Ovary (tissue), 10 donors: ENCODE measurements at places on chromosomes 1 and 21. TPM values are rescaled to one million over a fixed set of nuclear protein-coding genes. Genes with fewer than 3 reads are reported as not detected.

TSPAN2 gene
- 4.1 TPM for total RNA-seq

KCND3 gene
- 5.0 TPM for total RNA-seq

- no peak for DNase-seq
Observed at GRCh38 chr1:207027206-207027777, 5.3 kb downstream of the C1orf116 start.

- no peak for DNase-seq
Observed at GRCh38 chr21:21232320-21232719, 234.1 kb downstream of the NCAM2 start.
